ENCODE measurements at places on chromosomes 4 and X. TPM values are rescaled to one million over a fixed set of nuclear protein-coding genes. Genes with fewer than 3 reads are reported as not detected.

The NOA1 gene
- total RNA-seq = 23.2 TPM

The OPRPN gene
- not detected for total RNA-seq

- DNase-seq = no peak
Measured at GRCh38 chr4:107977482-107977881, 12.2 kb upstream of the HADH start.

GRCh38 chrX:103329991-103330390 is at the start of gene TCEAL7:
TSS of gene TCEAL7 (plus strand) at chrX:103330239. CDS start at chrX:103331404, 1,165 bp downstream.
- no peak for DNase-seq

- no peak for DNase-seq
Measured at GRCh38 chr4:7364979-7365378, 69.8 kb downstream of the PSAPL1 start.

DNA sequence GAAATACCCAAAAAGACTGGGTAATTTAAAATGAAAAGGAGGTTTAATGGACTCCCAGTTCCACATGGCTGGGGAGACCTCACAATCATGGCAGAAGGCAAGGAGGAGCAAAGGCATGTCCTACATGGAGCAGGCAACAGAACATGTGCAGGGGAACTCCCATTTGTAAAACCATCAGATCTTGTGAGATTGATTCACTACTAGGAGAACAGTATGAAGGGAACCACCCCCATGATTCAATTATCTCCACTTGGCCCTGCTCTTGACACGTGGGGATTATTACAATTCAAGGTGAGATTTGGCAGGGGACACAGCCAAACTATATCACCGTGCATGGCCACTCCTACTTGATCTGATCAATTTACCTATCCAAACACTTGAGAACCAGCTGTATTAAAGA is 131.5 kb upstream of the LDB2 start:
- DNase-seq = no peak

GRCh38 chr4:150302553-150302952 is 224.3 kb downstream of the DCLK2 start:
- no peak for DNase-seq

- DNase-seq = no peak
Measured at GRCh38 chrX:13684361-13684760, 4.6 kb upstream of the RAB9A start.

DNA sequence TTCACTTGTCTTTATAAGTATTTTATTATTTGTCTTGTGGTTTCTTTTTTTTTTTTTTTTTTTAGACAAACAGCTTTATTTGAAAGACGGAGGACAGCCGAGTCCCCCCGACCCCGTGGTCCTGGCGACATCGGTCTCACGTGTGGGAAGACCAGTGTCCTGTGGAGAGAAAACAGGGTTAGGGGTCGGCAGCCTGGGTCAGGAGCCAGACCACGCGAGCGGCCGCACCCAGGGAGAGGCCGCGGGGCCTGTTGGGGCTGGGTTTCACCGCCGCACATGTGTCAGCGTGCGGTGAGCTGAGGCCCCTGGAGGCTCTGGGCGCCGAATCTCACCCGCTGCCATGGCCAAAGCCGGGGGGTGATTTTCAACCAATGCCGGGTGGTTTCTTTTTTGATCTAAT is 17.8 kb upstream of the RAB33B start:
- no peak for DNase-seq

DNA sequence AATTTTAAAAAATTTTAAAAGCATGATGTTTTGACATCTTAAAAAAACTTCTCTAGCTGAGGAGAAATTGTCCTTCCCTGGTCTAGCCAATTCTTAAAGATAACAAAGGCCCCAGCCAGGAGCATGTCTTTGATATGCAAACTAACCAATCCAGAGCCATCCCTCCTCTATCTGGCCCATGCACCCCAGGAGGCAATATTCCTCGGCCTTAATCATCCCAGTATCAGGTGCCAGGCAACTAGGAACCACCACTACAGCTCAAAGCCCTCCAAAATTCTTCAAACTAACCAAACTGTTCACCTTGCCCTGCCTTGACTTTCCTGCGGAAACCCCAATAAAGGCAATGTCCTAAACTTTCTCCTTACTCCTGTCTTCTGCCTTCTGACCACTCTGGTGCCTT is 97.8 kb upstream of the USP9X start:
- DNase-seq = no peak

GRCh38 chr4:66926687-66927086 is 618.6 kb downstream of the CENPC start:
- no peak for DNase-seq

DNA sequence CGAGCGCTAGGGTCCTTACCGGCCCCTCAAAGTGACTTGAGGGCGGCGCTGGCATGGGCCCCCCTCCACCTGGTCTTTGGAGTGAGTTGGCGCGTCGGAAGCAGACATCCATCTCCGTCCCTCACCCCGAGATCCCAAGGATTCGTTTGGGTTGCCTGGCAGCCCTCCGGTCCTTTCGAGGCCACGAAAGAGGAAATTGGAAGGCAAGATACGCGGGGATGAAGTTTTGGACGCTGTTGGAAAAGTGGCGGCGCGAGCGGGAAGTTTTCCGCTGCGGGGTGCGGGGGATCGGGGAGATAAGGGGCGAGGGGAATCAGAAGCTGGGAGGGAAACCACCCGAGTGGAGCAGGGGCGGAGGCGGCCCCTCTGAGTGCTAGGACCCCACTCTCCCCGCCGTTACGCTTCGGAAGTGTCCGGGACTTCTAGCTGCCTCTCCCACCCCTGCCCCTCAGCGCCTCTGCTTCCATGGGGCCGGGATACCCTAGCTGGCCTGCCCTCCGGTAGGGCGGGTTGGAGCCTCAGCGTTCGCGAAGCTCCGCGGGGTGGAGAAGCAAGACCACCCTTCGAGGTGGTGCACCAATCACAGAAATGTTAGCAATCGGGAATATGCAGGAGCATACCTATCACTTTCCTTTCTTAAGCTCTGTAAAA is 57.8 kb downstream of the FRMPD3 start:
- DNase-seq = no peak

DNA sequence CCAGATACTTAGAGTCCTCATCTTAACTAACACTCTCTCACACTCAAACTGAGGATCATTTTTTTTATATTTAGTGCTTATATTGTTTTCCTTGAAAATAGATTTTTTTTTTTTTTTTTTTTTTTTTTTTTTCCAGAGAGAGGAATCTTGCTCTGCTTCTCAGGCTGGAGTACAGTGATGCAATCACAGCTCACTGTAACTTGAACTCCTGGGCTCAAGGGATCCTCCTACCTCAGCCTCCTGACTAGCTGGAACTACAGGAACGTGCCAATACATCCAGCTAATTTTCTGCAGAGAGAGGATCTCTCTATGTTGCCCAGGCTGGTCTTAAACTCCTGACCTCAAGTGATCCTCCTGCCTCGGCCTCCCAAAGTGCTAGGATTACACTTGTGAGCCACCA is 650.3 kb upstream of the ATOH1 start:
- DNase-seq = no peak

DNA sequence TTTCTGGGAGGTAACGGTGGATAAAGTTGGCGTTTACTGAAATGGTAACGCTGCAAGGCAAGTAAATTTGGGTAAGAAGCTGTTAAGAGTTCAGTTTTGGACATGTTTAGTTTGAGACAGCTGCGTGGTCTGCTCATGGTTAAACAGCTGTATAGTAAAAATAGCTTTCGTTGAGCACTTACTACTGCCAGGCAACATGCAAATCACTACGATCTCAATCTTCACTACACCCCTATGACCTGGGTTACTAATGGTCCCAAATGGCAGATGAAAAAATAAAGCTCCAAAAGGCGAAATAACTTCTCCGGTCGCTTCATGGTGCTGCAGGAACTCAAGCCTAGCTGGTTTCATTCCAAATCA is 22.2 kb downstream of the FABP2 start:
- no peak for DNase-seq

DNA sequence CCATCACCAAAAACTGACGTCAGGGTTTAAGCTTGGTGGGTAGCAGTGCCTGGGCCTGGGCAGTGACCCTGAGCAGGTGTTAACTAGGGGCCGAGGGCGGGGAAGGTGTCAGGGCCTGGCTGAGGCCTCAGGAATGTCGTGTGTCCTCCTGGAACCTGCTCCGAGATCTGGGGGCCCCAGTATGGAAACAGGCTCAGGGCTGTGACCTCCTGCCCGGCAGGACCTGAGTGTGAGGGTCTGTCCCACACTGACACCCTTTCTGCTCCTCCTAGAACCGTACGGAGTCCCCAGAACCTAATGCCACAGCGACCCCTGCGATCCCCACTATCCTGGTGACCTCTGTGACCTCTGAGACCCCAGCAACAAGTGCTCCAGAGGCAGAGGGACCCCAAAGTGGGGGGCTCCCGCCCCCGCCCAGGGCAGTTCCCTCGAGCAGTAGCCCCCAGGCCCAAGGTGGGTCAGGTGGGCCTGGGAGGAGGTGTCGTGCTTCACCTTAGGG is 741 bp downstream of the HGFAC start:
- DNase-seq = no peak

DNA sequence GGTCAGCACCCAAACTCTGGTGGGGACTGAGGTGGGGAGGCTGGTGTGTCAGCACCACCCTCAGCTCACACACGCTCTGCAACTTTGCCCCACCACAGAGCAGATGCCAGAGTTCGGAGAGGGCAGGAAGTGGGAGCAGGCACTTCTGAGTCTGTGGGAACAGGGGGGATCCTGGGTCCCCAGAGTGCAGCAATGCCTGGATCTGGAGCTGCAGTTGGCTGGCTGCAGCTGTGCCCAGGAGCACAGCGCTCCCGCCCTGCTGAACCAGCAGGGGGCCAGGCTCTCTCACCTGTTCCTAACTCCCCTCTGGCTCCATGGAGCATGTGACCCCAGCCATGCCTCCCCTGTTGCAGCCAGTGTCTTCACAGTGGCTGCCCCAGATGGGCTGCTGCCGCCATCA is 252.4 kb downstream of the SPOCK3 start:
- no peak for DNase-seq

DNA sequence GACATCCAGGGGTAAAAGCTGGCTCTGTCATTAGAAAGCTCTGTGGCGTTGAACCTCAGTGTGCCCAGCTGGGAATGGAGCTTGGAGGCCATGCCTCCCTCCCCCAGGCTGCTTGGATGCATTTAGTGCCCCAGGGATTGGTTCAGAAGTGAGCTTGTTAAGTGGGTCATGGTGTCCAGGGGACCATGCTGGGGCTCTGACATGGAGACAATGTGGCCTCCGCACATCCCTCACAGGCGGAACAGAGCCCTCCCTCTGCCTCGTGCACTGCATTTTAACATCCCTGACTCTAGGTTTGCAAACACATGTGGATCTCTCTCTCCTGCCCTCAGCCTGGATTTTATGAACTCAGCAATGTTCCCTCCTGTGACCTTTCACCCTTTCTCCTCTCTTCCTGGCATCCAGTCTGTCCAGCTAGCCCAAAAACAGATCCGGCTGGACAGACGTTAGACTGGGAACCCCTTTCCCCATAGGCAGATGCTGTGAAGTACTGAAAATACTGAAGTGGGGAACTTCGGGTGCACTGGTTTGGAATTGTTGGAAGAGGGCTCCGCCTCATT is 81.5 kb downstream of the SORCS2 start:
- no peak for DNase-seq

GRCh38 chr4:2339458-2340271 is 77.8 kb upstream of the MXD4 start:
- DNase-seq = no peak

DNA sequence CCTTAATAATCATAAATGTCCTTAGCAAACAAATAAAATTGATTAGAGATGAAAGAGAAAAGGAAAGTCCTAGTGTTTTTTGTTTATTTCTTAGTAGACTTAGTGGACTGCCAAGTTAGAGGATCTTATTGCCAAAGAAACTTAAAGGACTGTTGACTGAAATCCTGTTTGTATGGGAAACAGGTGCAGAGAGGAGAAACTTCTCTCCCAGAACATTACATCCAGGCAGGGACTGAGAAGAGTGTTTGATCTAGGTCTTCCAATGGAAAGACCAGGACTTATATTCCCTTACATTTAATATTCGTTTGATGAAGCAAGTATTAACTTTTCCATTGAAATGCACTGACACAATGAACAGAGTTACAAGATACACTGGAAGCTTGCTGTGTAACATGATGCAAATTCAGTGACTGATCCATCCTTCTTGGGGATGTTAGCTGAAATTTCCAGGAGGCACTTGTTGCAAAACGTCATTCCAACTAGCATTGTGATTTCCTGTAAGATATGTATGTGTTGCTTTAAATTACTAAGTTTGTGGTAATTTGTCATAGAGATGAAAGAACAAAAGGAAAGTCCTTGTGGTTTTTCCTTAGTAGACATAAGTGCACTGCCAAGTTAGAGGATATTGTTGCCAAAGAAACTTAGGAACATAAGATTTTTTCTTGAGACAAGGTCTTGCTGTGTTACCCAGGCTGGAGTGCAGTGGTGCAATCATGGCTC is 505.6 kb downstream of the STIM2 start:
- DNase-seq = no peak

DNA sequence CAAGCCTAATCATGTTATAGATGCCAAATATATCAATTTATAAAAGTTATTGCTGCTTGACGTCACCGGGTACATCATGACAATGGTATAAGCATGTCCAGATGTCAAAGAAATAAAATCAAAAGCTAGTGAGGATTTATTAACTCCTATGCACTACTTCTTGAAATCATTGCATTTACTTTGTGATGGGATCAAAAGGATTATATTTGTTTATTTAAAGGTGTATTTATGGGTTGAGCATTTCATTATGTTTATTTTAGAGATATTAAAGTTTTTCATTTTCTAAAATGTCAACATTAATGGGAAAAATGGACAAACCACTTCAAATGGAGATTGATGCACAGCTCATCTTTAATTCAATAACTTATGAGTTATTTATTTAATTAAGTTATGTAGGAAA is 277.8 kb downstream of the EPHA5 start:
- no peak for DNase-seq

All from type B pancreatic cell (in vitro differentiated cells).